ENCODE measurements at places on chromosomes 13 and 19.
A peak's percentile ranks its signal among the peaks of the same experiment; 100 is the strongest.

DNA sequence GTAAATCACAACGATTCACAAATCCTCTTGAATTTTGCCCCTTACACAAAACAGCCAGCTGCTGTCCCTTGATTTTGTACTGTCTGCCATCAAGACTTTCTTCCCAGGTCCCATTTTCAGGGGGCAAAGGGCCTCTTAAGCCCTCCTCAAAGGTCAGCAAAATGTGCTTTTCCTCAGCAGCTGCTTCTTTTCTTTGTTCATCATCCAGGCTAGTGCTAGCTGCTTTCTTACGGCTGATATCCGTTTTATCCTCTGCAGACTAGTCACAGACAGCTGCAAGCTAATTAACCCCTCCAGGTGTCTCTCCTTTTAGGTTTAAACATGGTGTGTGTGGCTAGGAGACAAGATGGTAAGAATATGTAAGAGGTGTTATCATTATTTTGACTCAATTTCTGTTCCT lies 90.9 kb downstream of the NALCN start:
- DNase-seq: no peak

DNA sequence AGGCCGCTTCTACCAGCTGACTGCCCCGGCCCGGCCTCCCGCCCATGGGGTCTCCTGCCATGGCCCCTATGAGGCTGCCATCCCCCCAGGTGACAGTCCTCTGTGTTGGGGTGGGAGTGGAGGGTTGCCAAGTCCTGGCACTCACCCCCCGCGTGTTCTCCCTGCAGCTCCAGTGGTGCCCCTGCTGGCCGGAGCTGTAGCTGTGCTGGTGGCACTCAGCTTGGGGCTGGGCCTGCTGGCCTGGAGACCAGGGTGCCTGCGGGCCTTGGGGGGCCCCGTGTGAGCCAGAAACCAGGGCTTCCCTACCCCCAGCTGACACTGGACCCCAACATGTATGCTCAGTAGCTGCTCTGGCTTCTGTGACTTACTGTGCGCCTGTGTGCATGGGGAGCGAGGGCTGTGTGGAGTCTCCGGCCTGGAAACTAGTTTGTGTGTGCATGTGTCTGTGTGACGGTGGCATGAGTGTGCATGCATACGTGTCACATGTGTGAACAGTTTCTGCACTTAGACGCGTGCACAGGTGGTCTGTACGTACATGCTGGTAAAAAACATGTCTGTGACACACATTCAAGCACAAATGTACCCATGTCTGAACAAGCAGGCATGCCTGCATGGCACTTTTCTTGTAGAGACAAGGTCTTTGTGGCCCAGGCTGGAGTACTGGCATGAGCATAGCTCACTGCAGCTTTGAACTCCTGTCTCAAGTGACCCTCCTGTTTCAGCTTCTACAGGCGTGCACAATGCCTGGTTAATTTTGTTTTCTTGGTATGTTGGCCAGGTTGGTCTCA lies 4.9 kb downstream of the ACP4 start:
- no peak for DNase-seq

GRCh38 chr19:38543807-38544568 lies 73.8 kb downstream of the MAP4K1 start:
- DNase-seq: peak; percentile 48

DNA sequence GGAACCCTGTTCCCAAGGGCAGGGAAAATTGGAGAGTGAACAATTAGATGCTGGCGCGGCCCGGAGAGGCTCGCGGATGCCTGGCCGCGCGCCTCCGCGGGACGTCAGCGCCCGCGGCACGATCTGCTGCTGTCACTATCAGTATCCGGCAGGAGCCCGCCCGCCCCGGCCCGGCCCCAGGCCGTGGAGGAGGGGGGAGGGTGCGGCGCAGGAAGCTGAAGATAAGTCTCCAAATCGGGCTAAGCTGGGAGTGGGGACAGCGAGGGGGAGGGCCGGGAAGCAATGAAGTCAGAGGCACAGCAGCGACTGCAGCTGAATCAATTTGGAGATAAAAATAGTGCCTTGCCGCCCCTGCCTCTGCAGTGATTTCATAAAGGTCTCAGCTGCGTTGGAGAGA lies 441.5 kb upstream of the KLF12 start:
- peak; percentile 50 for DNase-seq

GRCh38 chr19:55369653-55370304 lies 484 bp downstream of the IL11 start:
- no peak for DNase-seq

DNA sequence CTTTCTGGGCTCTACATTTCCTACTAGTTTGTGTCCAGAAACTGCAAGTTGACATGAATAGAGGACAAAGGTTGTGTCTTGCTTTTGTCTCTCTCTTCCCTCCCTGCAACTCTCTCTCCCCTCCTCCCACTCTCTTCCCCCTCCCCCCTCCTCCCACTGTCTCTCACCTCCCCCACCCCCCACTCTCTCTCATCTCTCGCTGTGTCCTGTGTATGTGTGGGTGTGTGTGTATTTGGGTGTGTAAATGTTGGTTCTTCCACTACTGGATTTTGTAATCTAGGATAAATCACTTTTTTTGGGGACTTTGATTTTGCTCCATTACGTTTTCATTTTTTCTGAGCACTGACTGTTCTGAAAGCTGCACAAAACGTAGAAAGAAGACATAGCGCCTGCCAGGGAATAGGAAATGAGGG lies 48.4 kb downstream of the AKAP11 start:
- no peak for DNase-seq

GRCh38 chr19:3984584-3984907 lies 717 bp downstream of the EEF2 start:
- no peak for DNase-seq

DNA sequence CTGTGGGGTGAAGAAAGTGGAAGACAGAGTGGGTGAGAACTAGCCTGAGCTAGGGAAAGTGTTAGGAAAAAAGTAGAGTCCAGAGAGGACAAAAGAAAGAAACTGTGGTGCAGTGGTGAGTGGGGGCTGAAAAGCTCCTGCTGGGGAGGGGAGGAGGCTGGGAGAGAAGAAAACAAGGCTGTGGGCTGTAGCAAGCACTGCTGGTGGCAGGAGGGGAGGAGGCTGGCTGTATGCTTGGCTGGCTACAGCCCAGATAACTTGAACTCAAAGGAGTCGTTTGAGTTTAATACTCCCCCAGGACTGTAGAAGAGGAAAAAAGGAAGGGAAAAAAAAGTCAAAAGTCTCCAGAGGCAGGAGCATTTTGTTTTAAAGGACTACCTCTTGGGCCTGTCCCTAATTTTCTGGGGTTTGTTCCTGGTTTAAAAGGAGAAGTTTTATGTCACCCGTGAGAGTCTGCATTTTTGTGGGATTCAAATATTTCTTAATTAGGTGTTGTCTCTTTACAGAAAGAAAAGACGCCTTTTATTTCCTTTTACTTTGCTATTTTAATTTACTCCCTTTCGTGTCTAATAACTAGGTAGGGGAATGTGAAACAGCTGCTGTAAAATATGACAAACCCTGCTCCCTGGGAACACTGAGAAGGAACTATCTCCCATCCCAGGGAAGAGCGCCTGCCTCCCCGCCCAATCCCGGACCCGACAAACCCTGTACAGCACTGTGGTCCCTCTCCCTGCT lies 21.7 kb downstream of the ZIC5 start:
- DNase-seq: peak; percentile 37

- DNase-seq: no peak
Measured at GRCh38 chr19:30165228-30165813, 206.9 kb upstream of the ZNF536 start.

DNA sequence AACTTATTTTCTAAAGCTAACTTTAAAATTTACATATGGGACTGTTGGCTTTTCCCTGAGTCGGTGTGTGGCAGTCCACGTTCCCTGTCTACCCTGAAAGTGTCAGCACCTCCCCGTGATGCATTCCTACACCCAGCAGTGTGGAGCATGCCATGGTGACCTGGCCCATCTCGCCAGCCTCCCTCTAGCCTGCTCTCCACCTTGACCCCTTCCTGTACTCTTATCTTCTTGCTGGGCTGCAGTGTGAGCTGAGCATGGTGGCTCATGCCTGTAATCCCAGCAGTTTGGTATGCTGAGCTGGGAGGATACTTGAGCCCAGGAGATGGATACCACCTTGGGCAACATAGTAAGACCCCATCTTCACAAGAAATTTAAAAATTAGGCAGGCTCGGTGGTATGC lies 25.4 kb downstream of the MICOS13 start:
- DNase-seq: no peak

DNA sequence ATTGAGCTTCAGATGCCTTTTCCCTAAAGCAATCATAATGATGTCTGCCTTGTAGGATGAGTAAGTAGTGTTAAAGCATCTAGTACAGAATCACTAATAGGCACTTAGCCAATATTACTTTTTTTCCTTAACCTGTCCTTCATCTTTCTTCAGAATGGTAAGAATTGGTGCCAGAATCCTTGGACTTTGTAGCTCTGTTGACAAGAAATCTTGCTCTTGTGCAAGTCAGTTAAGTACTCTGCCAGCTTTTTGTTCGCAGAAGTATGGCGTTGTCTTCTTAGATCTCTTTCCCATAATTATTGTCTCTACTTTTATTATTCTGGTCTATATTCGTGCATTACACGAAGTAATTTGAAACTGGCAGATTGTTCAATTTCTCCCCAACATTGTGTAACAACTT lies 554.5 kb downstream of the PCDH9 start:
- DNase-seq: no peak

GRCh38 chr13:49935171-49936074 lies 717 bp downstream of the SPRYD7 start:
- peak; percentile 6 for DNase-seq

- DNase-seq: peak; percentile 46
Measured at GRCh38 chr19:35045667-35046300, 4.3 kb downstream of the HPN start.

All from hippocampal formation (tissue), 2 donors.